ENCODE measurements at places on chromosomes 3 and 15.

GRCh38 chr15:51186181-51186705 is 91.5 kb upstream of the TNFAIP8L3 start:
- DNase-seq, result no peak

DNA sequence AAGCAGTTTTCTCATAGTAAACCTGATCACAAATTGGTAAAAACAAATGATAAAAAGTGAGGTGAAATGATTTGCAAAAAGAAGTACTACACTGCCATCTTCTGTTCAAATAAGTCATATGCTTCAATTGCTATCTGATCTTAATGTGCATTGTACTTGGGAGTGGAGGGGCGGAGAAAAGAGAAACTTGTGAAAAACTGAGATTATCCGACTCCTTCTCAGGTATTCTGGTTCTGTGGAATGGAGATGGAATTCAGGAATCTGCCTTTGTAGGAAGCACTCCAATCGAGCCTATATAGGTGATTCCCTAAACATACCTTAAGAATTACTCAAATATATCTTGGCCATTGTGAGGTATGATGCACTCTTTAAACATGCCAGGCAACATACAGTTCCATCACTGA is 180.6 kb downstream of the CHL1 start:
- peak; percentile 20 for DNase-seq

DNA sequence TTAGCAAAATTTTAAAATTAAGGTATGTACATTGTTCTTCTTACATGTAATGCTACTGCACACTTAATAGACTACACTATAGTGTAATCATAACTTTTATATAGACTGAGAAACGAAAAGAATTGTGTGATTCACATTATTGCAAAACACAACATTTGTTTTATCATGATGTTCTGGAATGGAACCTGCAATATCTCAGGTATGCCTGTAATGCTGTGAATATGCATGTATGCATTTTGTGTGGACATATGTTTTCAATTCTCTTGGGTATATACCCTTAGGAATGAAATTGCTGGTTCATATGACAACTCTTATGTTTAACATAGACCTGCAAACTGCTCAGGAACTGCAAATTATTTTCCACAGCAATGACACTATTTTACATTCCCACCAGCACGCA is 38.6 kb upstream of the TJP1 start:
- DNase-seq, result no peak

DNA sequence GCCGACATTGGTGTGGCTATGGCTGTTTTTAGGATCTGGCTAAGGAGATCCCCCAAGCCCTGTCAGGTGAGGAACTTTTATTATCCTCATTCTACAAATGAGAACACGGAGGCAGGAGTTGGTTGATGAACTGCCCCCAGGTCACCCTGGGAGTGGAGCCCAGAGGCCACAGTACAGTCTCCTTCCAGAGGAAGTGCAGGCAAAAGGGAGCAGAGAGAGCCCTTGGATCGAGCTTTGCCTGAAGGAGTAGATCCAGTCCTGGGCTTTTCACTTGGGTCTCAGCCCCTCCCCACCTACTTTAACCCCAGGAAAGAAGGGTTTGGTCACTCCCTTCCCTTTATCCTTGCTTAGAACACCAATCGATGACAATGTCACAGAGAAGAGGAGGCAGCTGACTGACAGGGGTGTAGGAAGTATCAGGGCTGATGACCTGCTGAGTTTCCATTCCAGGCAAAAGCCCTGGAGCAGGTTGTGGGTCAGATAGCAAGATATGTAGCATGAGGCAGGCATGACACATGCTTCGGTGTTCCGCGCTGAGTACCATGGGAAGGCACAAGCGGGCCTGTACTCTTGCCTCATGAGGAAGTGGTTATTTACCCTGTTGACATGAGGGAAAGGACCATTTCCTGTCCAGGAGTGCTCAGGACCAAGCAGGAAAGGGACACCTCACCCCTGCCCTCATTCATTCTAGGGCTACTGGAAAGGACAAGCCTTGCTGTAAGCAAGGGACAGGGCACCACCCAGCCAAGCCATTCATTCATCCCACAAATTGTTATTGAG is 5.8 kb upstream of the PLA2G4D start:
- no peak for DNase-seq

GRCh38 chr15:101023501-101024072 is 104.4 kb downstream of the LRRK1 start:
- no peak for DNase-seq

DNA sequence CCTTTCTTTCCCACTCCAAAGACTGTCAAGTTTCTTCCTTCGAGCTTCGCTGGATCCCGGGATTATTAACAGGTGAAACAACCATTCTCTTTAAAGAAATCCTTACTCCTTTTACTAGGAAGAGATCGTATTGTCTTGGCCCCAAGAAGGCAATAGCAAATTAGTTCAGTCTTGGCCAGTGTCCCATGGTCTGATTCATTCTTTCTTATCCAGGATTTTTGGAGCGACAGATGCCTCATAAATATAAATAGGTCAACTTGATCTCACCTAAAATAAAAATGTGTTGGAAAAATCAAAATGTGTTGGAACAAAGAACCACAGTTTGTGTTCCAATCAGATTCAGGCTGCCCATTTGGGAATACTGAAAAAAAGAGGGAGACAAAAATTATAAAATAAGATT is 140.1 kb upstream of the TMEM108 start:
- no peak for DNase-seq

DNA sequence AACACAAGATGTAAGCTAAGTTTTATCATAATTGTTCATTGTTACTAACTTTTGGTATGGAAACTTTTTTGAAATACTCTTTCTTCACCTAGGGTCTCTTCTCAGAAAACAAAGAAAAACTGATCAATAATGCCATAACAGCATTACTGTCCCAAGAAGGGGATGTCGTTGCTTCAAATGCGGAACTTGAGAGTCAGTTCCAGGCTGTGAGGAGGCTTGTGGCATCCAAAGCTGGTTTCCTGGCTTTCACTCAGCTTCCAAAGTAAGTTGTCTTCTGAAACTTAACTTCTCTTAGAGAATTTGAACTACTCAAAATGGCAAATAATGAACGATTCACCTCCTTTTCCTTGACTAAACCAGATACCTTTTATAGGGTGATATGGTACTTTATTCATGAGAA is 39.3 kb downstream of the DNAJC13 start:
- DNase-seq, result no peak

DNA sequence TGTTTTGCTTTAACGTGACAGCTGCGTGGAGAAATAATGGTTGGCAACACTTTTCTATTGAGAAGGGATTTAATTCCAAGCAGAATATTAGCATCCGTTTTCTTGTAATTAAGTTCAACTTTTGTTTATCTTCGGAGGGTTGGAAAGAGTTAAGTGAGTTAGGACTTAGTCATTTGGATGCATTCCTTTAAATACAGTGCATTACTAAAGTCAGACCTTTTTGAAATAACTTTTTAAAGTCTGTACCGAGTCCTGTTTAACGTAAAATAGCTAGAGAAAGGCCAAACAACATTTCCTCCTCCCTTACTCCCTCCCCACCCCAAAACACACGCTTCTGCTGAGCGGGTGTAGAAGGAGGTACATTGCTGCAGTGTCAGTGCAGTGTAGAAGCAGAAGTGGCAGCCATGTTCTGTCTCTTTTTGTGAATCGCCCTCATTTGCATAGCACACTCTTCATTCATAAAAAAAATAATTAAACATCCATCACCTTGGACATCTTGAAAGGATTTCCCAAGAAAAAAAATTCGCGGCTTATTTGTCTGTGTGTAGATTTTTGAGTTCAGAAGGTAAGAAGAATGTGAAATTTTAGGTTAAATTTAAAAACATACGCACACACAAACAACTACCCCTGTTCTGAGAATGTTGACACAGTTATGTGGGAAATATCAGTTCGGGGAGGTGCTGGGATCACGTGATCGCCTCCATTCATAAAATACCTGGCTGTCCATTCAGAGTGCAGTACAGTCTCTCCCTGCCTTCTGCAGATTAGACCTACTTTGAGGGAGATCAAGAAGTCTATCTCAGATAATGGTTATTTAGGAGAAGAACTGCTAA is 1.6 kb downstream of the SPRED1 start:
- peak; percentile 37 for DNase-seq

GRCh38 chr15:83030021-83030420 is 18.6 kb upstream of the C15orf40 start:
- no peak for DNase-seq

DNA sequence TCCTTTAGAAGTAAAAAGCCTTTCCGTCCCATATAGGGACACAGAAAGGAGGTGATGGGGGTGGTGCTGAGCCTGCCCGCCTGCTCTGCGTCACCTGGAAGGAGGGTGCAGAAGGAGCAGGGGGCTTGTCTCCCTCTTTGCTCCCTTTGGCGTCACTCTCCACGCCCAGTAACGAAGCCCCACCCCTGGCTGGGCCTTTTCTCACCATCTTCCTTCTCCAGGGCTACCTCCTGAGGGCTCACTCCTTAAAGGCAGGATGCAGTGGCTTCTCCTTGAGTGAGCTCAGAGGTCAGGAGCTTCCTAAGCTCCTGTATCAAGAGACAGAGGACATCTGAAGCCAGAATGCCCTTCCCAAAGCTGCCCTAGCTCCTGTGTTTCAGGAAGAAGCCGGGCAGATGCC is 31.5 kb downstream of the SLCO3A1 start:
- DNase-seq, result no peak

- no peak for DNase-seq
Observed at GRCh38 chr3:135667061-135667460, 298.5 kb upstream of the PPP2R3A start.

- peak; percentile 69 for DNase-seq
Observed at GRCh38 chr3:196883361-196883760, 15.6 kb downstream of the SENP5 start.

DNA sequence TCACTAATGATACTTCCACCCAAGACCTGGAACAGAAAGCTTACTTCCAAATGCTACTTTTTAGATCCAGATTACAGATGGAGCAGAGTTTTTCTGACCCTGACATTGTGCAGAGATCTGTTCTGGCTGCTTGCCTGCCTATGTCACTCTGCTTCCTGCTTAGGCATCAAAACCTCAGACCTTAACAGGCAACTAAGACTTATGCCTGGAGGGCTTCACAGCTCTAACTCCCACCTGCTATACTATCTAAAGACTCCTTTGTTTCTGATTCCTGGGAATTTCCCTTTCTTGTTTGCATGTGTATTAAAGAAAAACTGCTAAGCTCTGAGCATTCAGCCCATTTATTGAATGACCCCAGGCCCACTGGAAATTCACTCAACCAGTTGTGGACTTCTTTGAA is 157.4 kb upstream of the NPHP3 start:
- no peak for DNase-seq

- DNase-seq, result no peak
Observed at GRCh38 chr3:71152039-71152891, 431.3 kb downstream of the FOXP1 start.

- no peak for DNase-seq
Observed at GRCh38 chr3:167491621-167492020, 17.8 kb upstream of the SERPINI2 start.

DNA sequence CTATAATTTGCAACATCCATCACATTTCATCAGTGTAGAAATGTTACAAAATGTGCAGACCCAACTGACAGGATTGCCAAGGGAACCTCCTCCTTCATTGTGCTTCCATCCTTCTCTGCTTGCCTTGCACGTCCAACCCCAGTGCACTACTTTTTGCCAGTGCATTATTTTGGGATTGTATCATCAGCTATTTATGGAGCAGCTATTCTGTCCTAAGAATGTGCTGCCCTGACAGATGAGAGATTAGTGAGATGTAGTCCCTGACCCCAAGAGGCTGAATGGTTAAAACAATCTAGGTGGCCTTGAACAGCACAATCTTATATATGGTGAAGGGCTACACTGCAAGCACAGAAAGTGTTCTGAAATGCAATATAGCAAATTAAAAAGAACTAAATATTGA is 935.8 kb downstream of the IGSF11 start:
- DNase-seq, result no peak

- no peak for DNase-seq
Observed at GRCh38 chr3:45398178-45398577, 9.8 kb downstream of the LARS2 start.

- DNase-seq, result no peak
Observed at GRCh38 chr3:94241986-94242385, 179.1 kb downstream of the NSUN3 start.

- DNase-seq, result no peak
Observed at GRCh38 chr3:155595371-155595770, 149.5 kb downstream of the PLCH1 start.

DNA sequence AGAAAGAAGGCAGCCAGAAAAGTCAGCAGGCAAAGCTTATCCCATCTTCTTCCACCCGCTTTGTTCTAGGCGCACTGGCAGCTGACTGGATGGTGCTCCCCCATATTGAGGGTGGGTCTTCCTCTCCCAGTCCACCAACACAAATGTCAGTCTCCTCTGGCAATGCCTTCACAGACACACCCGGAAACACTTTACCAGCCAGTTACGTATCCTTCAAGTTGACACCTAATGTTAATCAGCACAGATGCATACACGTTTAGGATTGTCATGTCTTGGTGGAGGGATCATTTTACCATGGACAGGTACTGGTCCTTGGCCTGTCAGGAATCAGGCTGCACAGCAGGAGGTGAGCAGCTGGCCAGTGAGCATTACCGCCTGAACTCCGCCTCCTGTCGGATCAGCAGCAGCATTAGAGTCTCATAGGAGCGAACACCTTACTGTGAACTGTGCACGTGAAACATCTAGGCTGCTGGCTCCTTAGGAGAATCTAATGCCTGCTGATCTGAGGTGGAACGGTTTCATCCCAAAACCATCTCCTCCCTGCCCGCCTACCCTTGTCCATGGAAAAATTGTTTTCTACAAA is 59.1 kb upstream of the PYDC2 start:
- DNase-seq, result no peak

- DNase-seq, result no peak
Observed at GRCh38 chr3:183427876-183428446, 458 bp downstream of the MCF2L2 start.

DNA sequence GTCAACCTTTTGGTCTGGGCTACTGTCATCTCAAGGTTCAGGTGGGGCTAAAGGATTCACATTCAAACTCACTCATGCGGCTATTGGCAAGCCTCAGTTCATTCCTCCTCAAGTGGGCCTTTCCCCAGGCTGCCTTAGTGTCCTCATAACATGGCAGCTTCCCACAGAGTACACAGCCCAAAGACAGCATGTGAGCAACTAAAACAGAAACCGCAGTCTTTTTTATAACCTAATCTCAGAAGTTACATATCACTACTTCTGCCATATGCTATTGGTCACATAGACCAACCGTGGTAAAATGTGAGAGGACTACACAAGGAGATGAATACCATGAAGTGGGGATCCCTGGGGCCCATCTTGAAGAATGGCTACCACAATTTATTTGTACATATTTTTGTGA is 4.5 kb upstream of the CEP70 start:
- DNase-seq, result no peak
